ENCODE measurements at places on chromosomes 5 and 9.

- no peak for DNase-seq
Observed at GRCh38 chr9:38746303-38746702, 26.4 kb upstream of the FAM240B start.

DNA sequence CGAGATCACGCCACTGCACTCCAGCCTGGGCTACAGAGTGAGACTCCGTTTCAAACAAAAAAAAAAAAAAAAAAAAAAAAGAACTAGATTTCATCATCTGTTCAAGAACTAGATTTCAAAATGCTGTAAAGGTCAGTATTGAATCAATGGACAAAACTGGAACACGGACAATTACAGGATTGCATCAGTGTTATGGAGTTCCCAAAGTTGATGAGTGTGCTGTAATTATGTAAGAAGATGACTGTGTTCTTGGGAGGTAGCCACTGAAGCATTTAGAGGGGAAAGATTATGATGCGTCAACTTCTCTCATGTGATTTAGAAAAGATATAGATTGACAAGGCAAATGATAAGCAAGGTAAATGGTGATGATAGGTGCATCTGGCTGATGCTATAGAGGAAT, 6.5 kb downstream of the FAM240B start:
- no peak for DNase-seq

- peak; percentile 39 for DNase-seq
Observed at GRCh38 chr5:66596636-66597182, 516 bp downstream of the MAST4 start.

DNA sequence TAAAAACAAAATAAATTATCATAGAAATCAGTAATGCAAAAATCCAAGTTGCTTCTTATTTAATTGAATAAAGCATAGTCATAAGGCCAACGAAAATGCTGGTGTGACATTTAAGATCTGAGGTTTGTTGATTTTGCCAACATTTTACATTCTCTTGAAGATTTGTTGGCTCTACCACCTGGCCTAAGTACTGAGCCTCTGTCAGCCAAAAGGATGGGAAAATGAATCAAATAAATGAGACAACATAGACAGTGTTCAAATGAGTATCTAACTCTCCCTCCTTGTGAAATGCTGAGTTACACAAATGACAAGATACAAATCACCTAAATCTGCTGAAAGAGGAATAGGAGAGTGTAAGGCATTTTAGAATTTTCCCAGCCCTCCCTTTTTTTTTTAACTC, 575.0 kb downstream of the CDH12 start:
- DNase-seq: no peak

DNA sequence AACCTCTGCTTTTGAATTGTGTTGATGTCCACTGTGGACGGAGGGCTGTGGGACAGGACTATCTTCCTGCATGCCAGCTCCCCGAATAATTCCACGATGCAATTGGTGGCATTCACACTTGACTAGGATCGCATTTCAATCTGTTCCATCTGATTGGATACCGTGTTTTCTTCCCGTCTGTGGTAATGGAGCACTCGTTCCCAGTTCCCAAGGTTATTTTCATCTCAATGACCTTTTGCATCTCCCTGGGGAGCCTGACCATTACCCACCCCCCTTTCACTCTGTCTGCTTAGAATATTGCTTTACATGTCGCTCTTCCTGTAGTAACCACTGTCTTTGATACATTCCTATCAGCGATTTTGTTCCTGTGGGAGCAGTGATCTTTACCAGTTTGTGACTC, 402.2 kb upstream of the WWC1 start:
- no peak for DNase-seq

GRCh38 chr9:27701587-27701986, 128.3 kb upstream of the C9orf72 start:
- no peak for DNase-seq

GRCh38 chr5:98341038-98342032, 432.1 kb upstream of the RGMB start:
- no peak for DNase-seq

DNA sequence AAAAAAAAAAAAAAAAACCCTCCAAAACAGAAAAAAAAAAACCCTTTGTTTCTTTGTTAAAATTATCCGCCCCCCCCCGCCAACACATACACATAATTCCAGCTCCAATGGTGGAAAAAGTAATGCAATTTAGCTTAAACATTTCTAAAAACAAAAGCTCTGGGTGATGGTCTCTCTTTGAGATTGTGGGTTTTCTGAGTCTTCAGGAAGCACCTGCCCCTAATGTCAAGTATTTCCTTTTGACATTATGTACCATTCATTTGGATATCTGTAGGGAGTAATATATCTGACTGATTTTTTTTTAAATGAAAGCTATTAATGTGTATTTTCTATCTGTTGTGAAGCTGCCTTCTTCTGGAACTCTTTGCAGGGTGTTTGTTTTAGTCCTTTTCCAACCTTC, 389.7 kb downstream of the TAF11L14 start:
- DNase-seq: no peak

- DNase-seq: no peak
Observed at GRCh38 chr5:172595596-172596455, 45.2 kb upstream of the NEURL1B start.

DNA sequence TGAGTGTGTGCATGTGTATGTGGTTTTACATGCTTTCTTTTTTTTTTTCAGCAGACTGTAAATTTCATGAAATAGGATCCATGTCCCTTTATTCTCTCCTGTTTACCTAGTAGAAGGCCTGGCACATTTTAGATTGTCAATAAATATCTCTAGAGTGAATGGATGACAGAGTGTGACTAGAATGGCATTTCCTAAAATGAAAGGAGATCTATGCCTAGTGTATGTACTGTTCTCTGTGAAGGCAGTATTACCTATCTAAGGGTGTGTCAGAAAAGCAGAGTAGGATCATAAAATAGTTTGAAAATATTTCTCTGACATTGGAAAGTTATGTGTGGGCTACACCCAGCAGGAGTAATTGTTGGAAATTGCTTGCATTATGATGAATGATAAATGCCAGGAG, 1876.0 kb upstream of the C9orf72 start:
- no peak for DNase-seq
